ENCODE measurements at places on chromosomes 2 and 18.

DNA sequence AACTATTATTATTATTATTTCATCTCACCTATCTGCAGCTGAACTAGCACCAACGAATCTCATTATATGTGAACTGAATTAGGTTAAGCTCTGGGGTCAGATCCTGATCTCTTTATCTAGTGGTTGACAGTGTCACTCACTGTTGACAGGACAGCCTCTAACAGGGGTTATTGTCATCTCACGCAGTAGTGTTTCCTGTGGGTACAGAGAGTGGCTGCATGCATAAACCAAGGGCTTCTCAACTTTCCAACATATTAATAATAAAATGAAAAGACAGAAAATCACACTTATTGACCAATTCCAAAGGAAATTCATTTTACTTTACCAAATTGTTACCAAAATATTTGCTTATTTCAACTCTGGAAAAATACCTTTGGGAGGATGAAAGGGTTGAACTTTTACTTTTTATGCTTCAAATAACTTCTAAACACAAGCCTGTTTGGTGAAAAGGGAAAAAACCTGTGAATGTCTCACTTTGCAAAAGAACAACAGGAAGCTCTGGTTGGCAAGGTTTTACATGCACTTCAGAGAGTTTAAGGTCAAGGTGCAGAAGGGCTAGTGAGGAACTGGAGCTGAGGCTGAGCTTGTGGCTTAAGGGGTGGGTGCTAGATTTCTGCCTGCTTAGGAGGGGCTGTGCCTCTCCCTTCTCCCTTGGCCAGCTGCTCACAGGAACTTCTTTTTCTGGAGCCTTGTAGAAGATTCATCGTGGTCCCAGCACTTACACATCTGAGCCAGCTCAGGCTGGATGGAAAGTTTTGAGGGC is 72.6 kb downstream of the CTAGE1 start:
- no peak for DNase-seq

DNA sequence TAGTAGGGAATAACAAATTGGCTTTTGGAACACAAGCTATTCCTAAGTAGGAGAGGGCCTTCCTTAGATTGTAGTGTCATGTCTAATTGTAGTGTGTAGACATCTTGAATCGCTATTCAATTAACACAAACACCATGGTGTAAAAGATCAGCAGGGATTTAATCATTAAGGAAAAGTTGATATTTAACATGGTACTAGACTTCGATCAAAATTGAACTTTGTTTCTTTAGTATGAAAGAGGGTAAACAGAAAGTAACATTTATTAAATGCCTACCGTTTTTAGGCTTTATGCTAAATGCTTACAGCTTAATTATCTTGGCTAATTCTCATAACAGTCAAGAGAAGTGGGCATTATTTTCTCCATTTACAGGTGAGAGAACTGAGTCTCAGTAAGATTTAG is 37.5 kb upstream of the FIGN start:
- no peak for DNase-seq

- DNase-seq = no peak
Observed at GRCh38 chr2:159892990-159893810, 95.2 kb upstream of the CD302 start.

DNA sequence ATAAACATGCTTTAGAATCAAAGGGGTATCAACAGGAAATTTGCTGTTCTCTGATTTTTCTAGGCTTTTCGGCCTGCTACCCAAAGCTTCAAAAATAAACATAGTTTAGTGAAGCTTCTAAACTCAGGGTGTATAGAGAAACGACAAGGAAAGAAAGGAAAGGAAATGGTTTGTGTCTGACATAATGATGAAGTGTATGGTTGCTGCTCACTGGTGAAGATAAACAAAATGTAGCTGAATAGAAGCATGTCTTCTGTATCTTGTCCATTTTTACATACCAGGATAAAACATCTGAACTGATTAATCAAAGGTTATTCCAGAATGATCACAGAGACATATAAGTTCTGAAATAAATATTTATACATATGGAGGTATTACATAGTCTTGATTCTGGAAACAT is 1324.6 kb upstream of the NRXN1 start:
- DNase-seq = no peak

- DNase-seq = no peak
Observed at GRCh38 chr2:161068670-161069069, 91.6 kb upstream of the TANK start.

- no peak for DNase-seq
Observed at GRCh38 chr2:196372811-196373664, 201.7 kb upstream of the STK17B start.

DNA sequence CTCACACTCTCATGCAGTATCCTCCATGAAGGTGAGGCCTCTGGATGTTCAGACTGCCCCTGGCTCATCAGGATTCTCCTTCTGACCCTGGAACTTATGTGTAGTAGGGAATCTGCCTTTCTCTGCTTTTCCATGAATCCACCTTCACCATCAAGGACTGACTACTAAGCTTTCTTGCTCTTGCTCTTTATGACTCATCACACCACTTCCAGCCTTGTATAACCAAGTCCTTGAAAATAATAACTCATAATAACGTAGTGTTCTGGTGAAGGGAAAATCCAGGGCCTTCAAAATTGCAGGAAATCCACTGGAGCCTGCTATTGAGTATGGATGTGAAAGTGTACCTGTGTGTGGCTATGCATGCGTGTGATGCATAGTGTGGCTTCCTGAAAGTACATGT is 11.3 kb upstream of the KCNS3 start:
- DNase-seq = no peak

DNA sequence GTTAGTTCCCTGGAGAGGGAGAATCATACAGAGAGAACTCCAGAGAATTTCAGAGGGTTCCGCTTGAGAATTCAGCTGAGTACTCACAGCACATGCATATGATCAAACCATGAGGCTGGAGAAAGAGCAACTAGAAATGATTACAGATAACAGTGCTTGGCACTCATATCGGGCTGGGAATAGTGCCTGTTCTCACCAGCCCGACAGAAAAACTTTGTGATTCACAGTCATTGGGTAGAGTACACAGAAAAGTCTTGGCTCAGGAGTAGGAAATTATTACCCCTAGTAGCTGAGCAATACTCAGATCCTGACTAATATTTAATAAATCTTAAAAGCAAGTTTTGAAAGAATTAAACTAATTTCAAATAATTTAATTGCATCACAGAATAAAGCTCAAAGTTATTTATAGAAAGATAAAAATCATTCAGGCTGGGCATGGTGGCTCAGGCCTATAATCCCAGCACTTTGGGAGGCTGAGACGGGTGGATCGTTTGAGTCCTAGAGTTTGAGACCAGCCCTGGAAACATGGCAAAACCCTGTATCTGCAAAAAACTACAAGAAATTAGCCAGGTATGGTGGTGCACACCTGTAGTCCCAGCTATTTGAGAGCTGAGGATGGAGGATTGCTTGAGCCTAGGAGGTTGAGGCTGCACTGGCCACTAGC is 6.8 kb downstream of the WDPCP start:
- DNase-seq = no peak

DNA sequence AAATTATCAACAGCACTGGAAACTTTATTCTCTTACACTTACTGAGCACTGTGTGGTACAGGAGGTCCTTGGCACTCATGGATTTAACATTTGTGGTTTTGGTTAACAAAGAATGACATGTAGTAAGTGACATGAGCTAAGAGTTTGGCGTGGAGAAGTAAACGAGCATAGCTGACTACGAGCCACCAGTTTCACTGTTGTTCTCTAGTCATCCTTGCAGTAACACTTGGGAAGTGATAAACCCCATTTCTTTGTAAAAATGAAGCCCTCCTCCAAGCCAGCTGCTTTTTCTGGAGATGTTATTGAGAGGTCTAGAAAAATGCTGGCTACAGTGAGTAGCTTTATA is 32.7 kb downstream of the QPCT start:
- DNase-seq = no peak

DNA sequence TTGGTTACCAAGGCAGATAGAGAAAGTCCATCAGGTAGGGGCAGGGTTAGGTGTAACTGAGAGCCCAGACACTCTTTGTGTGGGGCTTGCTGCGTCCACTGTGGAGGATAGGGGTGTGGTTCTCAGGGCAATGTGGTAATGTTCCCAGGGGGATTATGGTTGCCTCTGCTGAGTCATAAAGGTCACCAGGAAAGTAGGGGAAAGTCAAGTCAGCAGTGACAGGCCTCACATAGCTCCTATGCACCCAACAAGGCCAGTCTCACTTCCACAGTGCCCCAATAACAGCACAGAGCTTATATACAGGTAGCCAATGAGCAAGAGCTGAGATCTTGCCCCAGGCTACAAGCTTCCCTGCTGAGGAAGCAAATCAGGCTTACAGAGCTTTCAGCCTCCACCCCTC is 1438.0 kb upstream of the ZEB2 start:
- DNase-seq = no peak

- DNase-seq = no peak
Observed at GRCh38 chr2:42298132-42298531, 62.9 kb downstream of the COX7A2L start.

GRCh38 chr2:119175517-119175916 is 17.0 kb upstream of the C1QL2 start:
- DNase-seq = no peak

DNA sequence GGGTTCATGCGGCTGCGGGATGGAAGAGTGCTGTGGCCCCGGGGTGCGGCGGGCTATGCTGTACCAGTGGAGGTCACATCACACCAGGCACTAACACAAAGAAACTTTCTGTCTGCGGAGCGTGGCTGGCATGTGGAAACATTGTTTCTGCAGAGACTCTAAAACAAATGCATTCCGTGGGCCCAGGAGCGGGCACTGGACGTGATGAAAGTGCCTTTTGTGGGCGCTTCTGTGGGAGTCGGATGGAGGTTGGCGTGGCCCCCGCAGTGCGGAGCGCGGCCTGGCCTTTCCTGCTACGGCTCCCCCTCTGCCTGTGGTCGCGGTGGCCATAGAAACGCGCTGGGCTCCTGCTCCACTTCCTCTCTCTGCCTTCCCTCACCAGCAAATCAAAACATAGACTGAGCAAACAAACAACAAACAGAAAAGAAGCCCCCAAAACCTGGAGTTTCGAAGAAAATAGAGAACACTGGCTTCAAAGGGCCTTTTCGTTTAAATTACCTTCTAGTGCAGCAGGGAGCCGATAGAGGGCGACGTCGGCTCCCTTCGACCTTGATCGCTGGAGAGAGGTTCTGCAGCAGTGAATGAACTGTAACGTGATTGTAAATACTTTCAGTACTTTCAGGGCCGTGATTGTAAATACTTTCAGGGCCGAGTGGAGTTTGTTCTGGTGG is 51.4 kb downstream of the KIF5C start:
- peak; percentile 60 for DNase-seq

DNA sequence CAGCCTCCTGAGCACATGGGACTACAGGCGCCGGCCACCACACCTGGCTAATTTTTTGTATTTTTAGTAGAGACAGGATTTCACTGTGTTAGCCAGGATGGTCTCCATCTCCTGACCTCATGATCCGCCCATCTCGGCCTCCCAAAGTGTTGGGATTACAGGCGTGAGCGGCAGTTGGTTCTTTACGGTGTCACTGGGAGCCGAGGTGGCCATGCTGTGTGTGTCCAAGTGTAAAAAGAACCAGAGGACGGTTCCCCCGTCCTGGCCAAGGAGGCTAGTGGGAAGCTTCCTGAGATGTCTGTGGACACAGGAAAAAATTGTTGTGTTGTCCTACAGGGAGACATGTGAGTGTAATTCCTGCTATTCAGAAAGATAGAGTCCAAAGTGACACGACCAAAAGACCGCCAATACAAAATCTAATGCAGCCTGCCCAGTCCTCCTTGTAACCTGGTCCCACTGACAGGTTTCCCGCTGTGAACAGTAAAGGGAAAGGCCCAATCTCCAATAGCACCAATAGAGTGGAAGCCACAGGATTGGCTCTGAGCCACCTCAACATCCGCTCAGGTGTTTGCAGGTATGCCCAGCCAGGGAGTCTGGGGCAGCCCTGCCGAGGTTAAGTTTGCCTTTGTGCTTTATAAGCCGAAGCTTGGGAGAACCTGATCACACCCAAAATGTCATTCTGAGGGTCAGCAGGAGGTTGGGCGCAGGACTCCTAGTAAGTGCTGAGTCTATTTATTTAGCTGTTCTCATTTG is 40.6 kb downstream of the NCK2 start:
- DNase-seq = no peak

GRCh38 chr2:230874876-230875275 is 10.1 kb downstream of the ITM2C start:
- no peak for DNase-seq

DNA sequence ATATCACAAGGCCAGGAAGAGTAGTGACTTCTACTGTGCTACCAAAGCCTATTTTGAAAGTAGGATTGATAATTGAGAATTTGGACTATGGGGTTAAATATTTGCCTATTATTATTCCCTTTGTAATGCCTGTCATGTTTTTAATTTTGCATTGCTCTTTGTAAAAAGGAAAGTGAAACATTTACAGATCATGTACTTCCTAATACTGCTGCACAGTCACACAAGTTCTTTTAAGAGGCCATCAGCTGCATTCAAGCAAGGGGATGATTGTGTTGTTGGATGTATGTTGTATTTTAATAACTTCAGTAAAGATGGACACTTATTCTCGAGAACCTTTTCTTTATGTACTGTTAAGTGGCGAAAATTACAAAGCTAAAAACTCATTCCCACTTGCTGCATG is 70.1 kb downstream of the PLEKHA3 start:
- no peak for DNase-seq

DNA sequence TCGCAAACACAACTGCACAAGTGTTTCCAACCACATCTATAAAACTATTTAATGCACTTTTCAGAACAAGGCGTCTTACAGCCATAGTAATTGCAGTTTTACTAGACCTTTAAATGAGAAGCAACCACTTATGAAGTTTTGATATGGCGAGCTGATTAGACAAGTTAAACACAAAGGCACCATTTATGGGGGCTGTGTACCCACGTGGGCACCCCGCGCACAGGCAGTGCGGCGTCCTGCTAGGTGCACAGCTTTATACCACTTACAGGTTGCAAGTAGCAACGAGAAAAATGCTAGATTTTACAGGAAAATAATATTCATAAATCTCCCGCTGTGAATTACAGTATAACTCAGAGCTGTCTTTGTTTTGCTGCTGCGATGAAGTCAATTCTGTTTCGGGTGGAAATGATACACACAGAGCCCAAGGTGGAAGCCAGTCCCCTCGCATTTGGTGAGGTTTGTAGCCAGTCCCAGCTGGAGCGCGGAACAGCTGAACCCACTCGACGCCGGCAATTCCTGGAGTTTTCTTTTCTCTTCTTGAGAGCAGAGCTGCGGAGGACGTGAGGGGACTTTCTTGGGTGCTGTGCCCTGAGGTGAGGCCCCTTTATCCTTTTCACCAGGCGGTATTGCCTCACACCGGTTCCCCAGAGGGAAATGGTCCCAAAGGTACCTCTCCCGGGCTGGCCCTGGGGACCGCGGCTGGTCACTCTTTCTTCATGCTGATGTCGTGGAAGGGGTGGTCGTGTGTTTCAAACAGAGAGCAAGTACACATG is 76.7 kb downstream of the PTGR3 start:
- DNase-seq = no peak

- DNase-seq = no peak
Observed at GRCh38 chr2:45754131-45755010, 102.9 kb downstream of the PRKCE start.

DNA sequence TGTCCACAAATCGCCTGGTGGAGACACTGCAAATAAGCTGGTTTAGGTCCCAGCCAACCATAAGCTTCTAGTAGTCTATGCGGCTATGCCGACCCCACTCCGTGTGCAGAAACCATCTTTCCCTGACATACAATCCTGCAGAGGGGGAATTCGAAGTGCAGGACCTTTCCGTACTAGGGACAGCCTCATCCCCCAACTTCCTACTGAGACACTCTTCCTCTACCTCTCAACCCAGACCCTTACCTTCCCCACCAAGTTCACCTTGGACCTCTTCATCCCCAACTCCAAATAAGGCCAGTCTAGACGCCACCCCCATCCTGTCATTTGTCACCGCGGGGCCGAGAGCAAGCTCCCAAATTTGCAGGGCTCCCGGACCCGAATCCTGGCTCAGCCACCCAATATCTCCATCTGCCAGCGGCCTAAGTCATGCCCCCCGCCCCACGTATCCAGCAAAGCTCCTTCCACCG is 496 bp downstream of the SUCLG1 start:
- no peak for DNase-seq

Data from endothelial cell (in vitro differentiated cells).